ENCODE measurements at places on chromosomes 1 and 21. TPM values are rescaled to one million over a fixed set of nuclear protein-coding genes. Genes with fewer than 3 reads are reported as not detected.

COA7 gene
- total RNA-seq = 7.3 TPM

DNA sequence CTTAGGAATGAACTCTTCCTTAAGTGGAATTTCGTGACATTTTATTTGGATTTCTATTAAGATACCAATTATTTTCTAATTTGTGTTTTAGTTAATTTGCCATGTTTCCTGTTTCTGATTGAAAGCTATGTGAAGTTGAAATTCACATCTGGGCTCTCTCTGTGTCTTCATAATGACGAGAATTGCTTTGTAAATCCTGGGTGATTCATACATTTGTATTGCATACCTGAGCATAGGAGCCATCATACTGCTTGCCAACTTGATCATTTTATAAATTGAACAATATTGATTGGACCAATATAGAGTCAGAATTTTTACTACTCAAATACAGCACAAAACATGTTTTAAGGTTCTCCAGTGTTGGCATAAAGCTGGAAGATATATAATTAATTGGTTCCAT, 817.9 kb downstream of the BRINP3 start:
- H3K27me3 ChIP-seq = no peaks in the 10 kb centered on the region
- DNase-seq = no peak

TTC24 gene
- not detected for total RNA-seq

DNA sequence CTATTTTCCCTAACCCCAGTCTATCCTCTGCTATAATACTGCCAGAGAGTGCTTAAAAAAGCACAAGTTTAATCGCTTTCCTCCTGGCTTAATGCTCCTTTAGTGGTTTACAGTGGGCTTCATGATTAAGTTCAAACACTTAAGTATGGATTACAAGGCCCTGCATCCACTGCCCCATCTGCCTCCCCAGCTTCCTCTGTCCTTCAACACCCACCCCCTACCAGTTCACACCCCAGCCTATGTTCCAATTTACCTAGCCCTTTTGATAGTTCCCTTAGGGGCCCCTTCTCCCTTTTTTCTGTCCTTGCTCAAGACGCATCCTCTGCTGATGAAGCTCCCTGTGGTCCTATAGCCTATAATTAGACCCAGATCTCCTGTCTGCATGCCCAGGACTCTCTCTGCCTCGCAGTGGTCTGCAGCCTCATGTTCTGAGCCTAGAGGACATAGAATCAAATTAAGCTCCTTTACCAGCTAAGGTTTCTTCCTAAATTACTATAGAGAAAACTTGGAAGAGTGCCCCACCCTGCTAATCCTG, 212.5 kb downstream of the FGGY start:
- no peak overlapping the region for H3K27ac ChIP-seq
- H3K4me3 ChIP-seq = no peak overlapping the region
- H3K4me1 ChIP-seq = no peaks in the 10 kb centered on the region
- H3K36me3 ChIP-seq = no peaks in the 10 kb centered on the region
- H3K27me3 ChIP-seq = no peaks in the 10 kb centered on the region

DNA sequence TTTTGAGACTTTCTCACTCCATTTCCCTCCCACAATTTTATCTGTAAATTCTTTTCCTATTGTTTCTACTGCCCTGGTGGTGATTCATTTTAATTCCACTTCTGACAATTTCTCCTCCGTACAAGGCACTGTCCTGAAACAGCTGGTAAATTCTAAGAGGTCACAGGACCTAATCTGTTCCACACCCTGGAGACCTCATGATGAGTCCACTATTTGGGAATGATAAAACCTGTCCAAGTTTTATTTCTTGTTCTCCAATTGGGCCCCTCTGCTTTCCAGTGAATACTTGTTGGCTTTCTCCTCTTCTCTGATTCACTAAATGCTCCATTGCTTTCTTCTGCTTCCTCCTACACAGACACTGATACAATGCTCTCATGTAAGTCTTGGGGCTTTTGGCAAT, 343.1 kb upstream of the DUSP10 start:
- no peaks in the 10 kb centered on the region for H3K27me3 ChIP-seq
- H3K27ac ChIP-seq = no peak overlapping the region
- H3K36me3 ChIP-seq = no peaks in the 10 kb centered on the region
- H3K4me3 ChIP-seq = no peak overlapping the region

GRCh38 chr1:86866665-86867064, 47.3 kb downstream of the SELENOF start:
- H3K27ac ChIP-seq = no peak overlapping the region
- H3K27me3 ChIP-seq = no peaks in the 10 kb centered on the region
- no peak overlapping the region for H3K4me3 ChIP-seq
- H3K36me3 ChIP-seq = peaks cover 5% of the 10 kb centered on the region

DNA sequence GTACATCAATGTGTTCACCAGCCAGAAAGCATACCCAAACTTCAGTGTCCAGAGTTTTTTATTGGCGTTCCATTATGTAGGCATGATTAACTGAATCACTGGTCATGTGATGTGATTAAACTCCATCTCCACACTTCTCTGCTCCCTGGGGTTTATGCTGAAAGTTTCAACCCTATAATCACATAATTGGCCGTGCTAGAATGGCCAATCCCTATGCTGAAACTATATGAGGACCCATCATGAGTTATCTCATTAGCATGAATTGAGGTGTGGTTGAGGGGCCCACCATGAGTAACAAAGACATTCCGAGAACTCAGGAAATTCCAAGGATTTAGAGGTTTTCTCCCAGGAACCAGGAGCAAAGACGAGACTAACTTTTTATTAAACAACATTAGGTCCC, 31.8 kb upstream of the FBXO28 start:
- no peak overlapping the region for H3K27ac ChIP-seq
- H3K36me3 ChIP-seq = no peaks in the 10 kb centered on the region
- no peaks in the 10 kb centered on the region for H3K27me3 ChIP-seq
- no peaks in the 10 kb centered on the region for H3K4me1 ChIP-seq

GRCh38 chr1:219465212-219466093, 147.5 kb downstream of the ZC3H11B start:
- no peak overlapping the region for H3K27ac ChIP-seq
- no peak overlapping the region for H3K4me3 ChIP-seq
- no peaks in the 10 kb centered on the region for H3K27me3 ChIP-seq
- H3K36me3 ChIP-seq = no peaks in the 10 kb centered on the region
- DNase-seq = no peak
- no peaks in the 10 kb centered on the region for H3K4me1 ChIP-seq

ATP1A2 gene
- total RNA-seq = 3.0 TPM

GRCh38 chr1:114323959-114324661, 170.4 kb upstream of the SYT6 start:
- no peaks in the 10 kb centered on the region for H3K4me1 ChIP-seq
- no peak overlapping the region for H3K27ac ChIP-seq

DNASE2B gene
- not detected for total RNA-seq

DNA sequence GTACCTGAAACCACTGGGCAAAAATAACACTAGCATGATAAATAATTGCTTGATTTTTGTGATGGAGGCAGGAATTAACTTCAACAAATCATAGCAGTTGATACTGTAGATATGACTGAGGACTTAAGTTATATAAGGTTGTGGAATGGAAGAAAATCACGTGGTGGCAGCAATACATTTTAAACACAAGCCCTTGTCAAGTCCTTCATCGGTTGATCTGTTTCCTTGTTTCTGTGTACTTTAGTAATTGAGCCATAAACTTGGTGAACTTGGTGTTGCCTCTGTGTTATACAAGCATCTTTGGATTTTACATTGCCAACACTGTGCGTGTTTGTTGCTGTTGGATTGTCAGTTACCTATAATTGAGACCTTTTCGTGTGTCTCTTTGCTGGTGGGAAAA, 114.4 kb downstream of the CAMTA1 start:
- H3K4me3 ChIP-seq = no peak overlapping the region
- no peak for DNase-seq
- no peaks in the 10 kb centered on the region for H3K27me3 ChIP-seq
- no peaks in the 10 kb centered on the region for H3K4me1 ChIP-seq
- no peaks in the 10 kb centered on the region for H3K36me3 ChIP-seq

IRF6 gene
- 20.9 TPM for total RNA-seq

DNA sequence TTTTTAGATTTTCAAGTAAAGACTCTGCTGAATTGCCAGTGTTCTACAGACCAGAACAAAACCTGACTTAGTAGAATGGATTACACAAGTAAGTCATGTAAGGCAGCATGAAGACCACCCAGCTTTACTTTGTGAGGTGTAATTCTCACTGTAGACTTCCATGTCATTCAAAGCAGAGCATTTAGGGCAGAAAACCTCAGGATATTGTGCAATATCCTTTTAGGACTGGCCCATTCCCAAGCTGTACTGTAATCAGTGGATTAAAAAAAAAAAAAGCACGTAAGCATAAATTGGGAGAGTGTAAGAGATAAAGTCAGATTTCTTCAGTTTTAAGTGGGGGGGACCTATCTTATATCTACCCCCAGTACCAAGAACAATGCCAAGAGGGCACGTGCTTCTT, 380.5 kb upstream of the PRMT6 start:
- H3K27ac ChIP-seq = no peak overlapping the region
- no peaks in the 10 kb centered on the region for H3K27me3 ChIP-seq
- DNase-seq = no peak
- no peaks in the 10 kb centered on the region for H3K36me3 ChIP-seq

GRCh38 chr21:32499249-32500055, 85.9 kb downstream of the TCP10L start:
- peaks cover 8% of the 10 kb centered on the region for H3K4me1 ChIP-seq
- no peak overlapping the region for H3K4me3 ChIP-seq

FAM72C gene
- total RNA-seq = 5.4 TPM

DNA sequence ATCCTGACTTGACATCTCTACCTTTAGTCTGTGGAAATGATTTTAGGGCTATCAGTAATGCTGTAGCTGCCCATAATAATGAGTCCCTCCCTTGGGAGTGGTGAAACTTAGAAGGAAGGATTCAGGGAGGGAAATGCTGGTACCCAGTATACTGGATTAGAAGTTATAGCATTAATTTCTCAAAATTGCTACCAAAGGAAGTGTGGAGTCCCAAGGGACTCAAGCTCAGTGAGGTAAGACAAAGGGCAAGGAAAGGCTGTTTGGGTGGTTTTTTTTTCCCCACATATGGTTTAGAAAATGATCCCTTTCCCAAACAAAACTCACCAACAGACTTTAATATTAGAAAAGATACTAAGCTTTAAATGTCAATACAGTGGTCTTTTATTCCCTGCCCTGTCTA, 99.9 kb downstream of the CD247 start:
- H3K27ac ChIP-seq = no peak overlapping the region
- H3K4me1 ChIP-seq = no peaks in the 10 kb centered on the region
- H3K27me3 ChIP-seq = no peaks in the 10 kb centered on the region
- H3K36me3 ChIP-seq = peaks cover 35% of the 10 kb centered on the region
- DNase-seq = no peak
- H3K4me3 ChIP-seq = no peak overlapping the region

FAAH gene
- total RNA-seq = 27.1 TPM

CFAP107 gene
- not detected for total RNA-seq

GRCh38 chr21:43306911-43307676, 119.8 kb downstream of the SIK1 start:
- no peak for DNase-seq
- no peaks in the 10 kb centered on the region for H3K4me1 ChIP-seq
- H3K27me3 ChIP-seq = no peaks in the 10 kb centered on the region
- no peak overlapping the region for H3K27ac ChIP-seq
- H3K36me3 ChIP-seq = no peaks in the 10 kb centered on the region

DNA sequence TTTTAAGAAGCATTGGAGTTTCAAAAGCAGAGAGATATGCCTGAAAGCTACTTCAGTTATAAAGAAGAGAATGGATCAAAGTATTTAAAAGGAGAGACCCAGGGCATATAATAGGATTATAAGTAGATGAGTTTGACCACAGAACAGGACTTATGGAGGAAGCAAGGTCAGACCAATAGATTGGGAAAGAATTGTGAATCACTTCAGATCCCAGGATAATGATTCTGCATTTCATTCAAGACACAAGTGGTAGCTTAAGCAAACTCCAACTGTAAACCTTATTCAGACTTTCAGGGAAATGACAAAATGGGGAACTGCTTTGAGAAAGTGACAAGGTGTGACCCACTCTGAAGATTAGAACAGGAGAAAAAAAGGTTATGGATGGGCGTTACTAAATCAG, 18.9 kb upstream of the OR10J5 start:
- no peak for DNase-seq
- peaks cover 35% of the 10 kb centered on the region for H3K27me3 ChIP-seq
- H3K4me3 ChIP-seq = no peak overlapping the region

- no peak for DNase-seq
- H3K4me1 ChIP-seq = no peaks in the 10 kb centered on the region
- H3K4me3 ChIP-seq = no peak overlapping the region
- no peak overlapping the region for H3K27ac ChIP-seq
- no peaks in the 10 kb centered on the region for H3K27me3 ChIP-seq
Measured at GRCh38 chr1:244945109-244945671, 80.8 kb upstream of the HNRNPU start.

GRCh38 chr1:155125946-155126555, 1.6 kb upstream of the EFNA1 start:
- H3K4me3 ChIP-seq = peak overlapping the region; percentile 78
- no peak overlapping the region for H3K27ac ChIP-seq
- peak; percentile 70 for DNase-seq
- H3K4me1 ChIP-seq = peaks cover 17% of the 10 kb centered on the region

- H3K4me1 ChIP-seq = peaks cover 20% of the 10 kb centered on the region
- H3K27ac ChIP-seq = no peak overlapping the region
- peak; percentile 49 for DNase-seq
- H3K4me3 ChIP-seq = no peak overlapping the region
Measured at GRCh38 chr1:59186656-59187055, 110.2 kb upstream of the FGGY start.

- H3K4me3 ChIP-seq = no peak overlapping the region
- DNase-seq = peak; percentile 37
- H3K36me3 ChIP-seq = no peaks in the 10 kb centered on the region
Measured at GRCh38 chr1:5660141-5660935, 331.9 kb downstream of the NPHP4 start.

DNA sequence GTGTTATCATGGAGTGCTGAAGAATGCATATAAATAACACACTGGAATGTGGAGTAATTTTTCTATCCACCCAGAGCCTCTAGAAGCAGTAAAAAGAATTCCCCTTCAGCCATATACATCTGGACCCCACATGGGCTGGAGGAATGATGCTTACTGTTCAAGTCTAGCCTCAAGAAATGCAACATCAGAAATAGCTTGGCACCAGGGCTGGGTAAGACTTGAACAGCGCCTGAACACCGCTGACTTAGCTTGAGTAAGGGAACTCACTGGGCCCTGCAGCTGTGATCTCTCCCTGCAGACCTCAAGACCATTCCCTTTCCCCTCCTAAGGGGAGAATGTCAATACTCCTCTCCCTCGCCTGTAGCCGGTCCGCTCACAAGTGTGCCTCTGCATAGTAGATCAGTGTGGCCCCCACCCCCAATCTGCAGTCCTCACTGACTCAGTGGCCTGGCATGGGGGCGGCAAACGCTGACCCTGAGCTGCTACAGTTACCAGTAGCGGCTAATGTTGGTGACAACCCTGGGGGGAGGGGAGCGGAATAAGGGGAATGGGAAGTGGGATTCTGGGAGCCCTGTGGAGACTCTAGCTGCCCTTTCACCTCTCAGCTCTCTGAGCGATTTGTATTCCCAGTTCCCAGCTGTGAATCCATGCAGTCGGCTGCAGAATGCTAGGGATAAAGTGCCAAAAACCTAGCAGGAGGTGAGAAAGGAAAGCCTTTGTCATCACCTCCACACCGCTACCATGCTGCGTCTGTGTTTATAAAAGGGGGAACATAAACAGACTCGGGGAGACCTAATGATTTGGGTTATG, 483.9 kb downstream of the DISC1 start:
- no peaks in the 10 kb centered on the region for H3K36me3 ChIP-seq
- H3K4me3 ChIP-seq = peak overlapping the region; percentile 63
- peak; percentile 95 for DNase-seq
- H3K27me3 ChIP-seq = peaks cover 34% of the 10 kb centered on the region
- H3K27ac ChIP-seq = peak overlapping the region; percentile 31
- peaks cover 9% of the 10 kb centered on the region for H3K4me1 ChIP-seq

FCRL5 gene
- total RNA-seq = 0.99 TPM

- H3K4me1 ChIP-seq = no peaks in the 10 kb centered on the region
- no peaks in the 10 kb centered on the region for H3K27me3 ChIP-seq
- H3K4me3 ChIP-seq = no peak overlapping the region
- DNase-seq = no peak
Measured at GRCh38 chr1:209645574-209646452, 6.4 kb downstream of the LAMB3 start.

Measured in endodermal cell (in vitro differentiated cells).